ENCODE measurements at places on chromosomes 7 and 10.

DNA sequence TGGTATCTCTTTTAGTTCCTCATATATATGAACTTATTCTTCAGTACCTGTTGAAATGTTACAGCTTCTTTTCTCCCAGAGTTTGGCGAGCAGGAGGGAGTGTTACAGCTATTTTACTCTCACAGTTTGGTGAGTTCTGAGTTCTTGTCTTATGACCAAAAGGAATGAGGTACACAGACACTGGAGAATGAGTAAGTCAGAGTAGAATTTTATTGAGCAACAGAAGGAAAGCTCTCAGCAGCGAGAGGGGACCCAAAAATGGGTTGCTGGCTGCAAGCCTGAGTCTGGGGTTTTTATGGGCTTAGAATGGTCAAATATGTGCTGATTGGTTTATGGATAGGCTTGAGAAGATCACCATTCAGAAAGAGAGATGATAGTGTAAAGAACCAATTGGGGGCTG is 175.2 kb downstream of the CDK14 start:
- DNase-seq = no peak

DNA sequence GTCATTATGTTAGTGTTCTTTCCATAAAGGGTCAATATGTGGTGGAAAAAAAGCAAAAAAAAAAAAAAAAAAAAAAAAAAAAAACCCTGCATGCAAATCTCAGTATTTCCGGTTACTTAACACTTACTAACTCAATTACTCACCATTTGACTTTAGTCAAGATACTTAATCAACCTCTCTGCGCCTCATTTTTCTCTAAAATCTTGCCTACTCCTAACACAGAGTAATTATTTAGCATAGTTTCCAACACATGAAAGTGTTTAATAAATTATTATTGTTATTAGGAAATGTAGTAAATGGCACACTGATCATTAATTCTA is 27.8 kb downstream of the PPP1R3A start:
- no peak for DNase-seq

GRCh38 chr10:24706479-24707118 is 17.1 kb downstream of the ARHGAP21 start:
- no peak for DNase-seq

- no peak for DNase-seq
Measured at GRCh38 chr10:44965651-44966097, 6.1 kb downstream of the RASSF4 start.

DNA sequence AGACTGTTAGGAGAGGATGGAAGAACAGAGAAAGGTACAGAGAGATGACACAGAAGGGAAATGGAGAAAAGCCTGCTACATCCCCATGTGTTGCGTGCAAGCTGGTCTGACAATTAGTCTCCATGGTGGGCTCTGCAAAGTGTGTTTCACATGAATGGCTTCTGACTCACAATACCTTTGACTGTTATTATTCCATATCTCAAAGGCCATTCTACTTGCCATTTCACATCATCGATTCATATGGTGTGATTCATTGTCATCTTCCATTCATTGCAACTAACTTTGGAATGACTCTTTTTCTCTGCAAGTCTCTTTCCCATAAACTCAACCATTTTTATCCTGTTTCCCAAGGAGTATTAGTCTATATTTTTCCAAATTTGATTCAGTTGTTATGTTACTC is 208.9 kb upstream of the INHBA start:
- DNase-seq = no peak

GRCh38 chr7:12583176-12583575 is 12.7 kb downstream of the SCIN start:
- DNase-seq = no peak

DNA sequence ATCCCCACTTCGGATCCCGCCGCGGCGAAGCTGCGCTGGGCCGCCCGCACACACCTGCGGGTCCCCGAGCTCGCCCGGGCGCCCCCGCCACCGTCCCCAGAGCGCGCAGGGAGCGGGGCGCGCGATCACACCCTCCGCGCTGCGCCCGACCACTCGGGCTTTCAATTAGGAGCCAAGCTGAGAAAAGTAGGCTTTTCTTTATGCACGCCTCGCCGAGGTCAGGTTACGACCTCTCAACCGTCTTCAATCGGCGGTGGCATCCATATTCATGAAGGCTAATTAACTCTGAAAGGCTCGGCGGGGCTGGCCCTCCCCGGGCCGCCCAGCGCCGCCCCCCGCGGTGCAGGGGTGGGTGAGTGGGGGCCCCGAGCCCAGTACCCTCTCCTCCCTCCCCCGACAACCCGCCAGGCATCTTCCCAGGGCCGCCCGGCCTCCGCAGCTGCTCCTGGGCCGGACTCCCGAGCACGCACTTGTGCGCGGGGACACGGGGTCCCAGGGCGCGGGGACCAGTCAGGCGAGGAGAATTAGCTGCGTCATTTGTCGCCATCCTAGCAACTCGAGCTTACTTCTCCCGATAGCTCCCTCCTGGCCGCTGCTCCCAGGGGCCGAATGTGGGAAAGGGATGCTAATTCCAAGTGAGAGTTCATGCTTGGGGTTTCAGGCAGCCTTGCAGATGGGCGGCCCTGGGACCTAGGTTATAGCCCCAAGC is 155.5 kb upstream of the LYZL2 start:
- peak; percentile 74 for DNase-seq

GRCh38 chr7:130615583-130615982 is 53.0 kb downstream of the COPG2 start:
- no peak for DNase-seq

GRCh38 chr7:3215624-3216585 is 85.1 kb upstream of the SDK1 start:
- no peak for DNase-seq

DNA sequence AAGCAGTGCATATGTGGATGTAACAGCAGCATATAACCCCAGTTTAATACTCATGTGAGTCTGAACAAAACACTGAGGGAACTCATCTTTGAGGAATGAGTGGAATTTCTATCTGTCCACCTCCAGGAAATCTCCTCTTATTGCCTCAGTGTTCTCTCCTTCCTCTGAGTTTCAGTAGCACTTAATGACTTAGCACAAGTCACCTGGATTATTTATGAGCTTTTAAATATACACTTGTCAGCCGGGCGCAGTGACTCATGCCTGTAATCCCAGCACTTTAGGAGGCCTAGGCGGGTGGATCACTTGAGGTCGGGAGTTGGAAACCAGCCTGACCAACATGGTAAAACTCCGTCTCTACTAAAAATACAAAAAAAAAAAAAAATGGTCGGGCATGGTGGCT is 4.3 kb downstream of the LRRC20 start:
- no peak for DNase-seq

DNA sequence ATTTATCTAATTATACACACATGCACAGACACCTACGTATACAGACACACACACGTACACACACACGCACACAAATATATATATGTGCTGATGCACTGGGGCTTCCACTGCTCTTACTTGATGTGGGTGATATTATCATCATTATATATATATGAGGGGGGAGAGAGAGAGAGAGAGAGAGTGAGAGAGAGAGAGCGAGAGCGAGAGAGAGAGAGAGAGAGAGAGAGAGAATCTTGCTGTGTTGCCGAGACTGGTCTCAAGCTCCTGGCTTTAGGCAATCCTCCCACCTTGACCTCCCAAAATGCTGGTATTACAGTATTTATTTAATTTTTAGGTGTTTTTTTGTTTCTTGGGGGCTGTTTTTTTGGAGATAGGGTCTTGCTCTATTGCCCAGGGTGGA is 3.6 kb upstream of the RABGEF1 start:
- DNase-seq = no peak

- DNase-seq = no peak
Measured at GRCh38 chr10:62057850-62058249, 156.4 kb downstream of the ARID5B start.

DNA sequence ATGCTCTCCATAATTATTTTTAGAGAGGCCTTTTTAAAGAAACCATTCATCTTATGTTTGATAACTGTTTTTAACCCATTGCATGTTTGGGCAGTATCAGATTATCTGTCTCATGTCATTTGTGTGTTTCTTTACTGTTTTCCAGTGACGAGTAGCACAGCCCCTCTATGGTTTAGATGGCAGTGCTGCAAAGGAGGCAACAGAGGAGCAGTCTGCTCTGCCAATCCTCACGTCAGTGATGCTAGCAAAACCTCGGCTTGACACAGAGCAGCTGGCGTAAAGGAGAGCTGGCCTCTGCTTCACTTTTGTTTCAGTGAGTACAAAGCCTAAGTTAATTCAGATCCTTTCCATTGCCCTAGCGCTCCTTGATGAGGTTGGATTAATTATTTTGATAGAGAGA is 80.4 kb upstream of the GARIN1A start:
- DNase-seq = no peak

DNA sequence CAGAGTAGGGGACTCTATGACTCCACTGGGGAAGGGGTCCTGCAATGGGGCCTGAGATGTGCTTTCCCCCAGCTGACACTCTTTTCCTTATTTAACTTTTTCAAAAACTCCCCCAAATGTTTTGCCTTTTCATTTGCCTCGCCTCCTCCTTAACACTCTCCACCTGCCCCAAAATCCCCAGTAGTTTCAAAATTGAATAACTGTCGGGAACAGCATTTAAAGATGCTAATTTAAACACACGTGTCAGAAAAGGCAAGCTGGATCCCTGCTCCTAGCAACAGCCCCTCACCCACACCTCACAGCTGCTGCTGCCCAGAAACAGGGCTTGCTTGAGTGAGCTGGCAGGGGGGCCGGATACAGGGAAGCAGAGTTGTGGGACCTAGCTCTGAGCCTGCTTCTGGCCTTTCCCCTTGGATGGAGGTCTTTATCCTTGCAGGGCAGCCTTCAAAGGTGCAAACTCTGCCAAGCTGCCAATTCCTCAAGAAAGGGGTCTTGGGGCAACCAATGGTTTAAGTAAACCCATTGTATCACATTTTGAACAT is 115.3 kb downstream of the KCNMA1 start:
- DNase-seq = no peak

- no peak for DNase-seq
Measured at GRCh38 chr7:1256621-1257020, 23.9 kb downstream of the UNCX start.

DNA sequence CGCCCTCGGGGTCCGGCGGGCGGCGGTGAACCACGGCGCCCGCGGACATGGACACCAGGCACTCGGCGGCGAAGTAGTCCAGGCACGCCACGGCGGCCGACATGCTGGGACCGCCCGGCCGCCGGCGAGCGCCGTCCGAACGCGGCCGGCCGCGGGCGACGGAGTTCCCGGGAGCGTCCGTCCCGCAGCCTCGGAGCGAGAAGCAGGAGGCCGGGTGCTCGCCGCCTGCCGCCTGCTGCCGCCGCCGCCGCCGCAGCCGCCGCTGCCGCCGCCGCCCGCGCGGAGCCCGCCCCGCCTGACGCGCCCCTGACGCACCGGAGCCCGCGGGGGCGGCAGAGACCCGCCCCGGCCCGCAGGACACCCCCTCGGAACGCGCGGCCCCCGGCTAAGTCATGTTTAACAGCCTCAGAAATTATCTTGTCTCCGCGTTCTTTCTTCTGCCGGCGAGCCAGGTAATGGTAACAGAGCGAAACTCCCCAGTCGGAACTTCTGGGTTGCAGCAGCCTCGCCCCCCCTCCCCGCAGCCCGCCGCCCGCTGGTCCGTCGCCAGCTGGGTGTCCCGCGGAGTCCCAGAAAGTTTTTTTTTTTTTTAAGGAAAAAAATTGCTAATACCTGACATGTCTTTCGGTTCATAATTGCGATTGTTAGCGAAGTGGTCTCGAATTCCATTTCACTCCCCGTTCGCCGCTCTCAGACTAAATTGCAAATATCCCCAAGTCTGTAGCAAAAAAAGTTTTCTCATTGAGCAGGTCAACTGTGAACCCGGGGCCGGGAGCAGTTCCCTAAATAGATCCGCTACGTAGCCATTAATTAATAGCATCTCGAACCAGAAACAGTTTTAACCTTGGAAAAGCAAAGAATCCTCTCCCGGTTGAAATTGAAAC is at the start of gene KLF14:
TSS of gene KLF14 (minus strand) at position 277 of the 884 bp plus-strand sequence. CDS start at position 103, 174 bp downstream.
- peak; percentile 31 for DNase-seq

GRCh38 chr10:101782811-101783735 is at the start of gene NPM3:
Gene NPM3, minus strand, starts transcription at chr10:101783446. Its CDS starts 56 bp downstream, at chr10:101783390.
- DNase-seq = peak; percentile 86

DNA sequence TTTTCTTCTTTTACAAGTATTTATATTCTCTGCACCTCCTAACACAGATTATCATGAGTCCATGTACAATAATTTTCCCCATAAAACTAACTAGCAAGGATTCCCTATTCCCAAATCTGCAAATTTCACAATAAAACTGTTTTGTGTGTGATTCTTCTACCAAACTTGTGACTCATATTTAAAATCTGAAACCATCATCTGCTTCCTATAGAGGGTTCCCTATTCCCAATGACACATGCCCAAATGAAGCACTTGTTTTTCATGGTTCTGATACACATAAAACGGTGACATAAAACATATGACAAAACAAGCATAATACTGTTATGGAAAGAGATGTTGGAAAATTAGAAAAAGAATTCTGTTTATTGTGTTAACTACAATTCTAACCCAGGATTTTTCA is 657.6 kb downstream of the PARD3 start:
- no peak for DNase-seq

- no peak for DNase-seq
Measured at GRCh38 chr7:81333004-81333403, 414.2 kb upstream of the SEMA3C start.

- DNase-seq = no peak
Measured at GRCh38 chr7:43362652-43363034, 220.3 kb upstream of the STK17A start.
